Thoracic aorta (tissue), 2 donors: ENCODE measurements at places on chromosomes 2 and 18.

- DNase-seq, result no peak
Observed at GRCh38 chr2:27955384-27956161, 65.0 kb downstream of the BABAM2 start.

DNA sequence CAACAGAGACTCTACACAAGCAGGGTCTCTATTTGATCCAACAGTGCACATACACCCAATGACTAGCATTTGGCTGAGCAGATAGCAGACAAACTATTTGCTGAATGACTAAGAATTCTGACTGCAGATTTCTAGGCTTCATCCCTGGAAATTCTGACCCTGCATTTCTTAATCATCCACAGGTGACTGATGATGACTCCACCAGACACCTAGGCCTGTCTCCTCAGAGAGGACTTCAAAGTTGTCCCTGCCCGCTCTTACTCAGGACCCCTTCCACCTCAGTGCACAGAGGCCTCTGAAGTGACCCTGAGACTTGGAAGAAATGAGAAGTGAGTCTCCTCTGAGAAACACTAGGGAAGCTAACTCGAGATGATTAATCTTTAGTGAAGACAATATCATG, 51.3 kb downstream of the SEPTIN10 start:
- no peak for DNase-seq

DNA sequence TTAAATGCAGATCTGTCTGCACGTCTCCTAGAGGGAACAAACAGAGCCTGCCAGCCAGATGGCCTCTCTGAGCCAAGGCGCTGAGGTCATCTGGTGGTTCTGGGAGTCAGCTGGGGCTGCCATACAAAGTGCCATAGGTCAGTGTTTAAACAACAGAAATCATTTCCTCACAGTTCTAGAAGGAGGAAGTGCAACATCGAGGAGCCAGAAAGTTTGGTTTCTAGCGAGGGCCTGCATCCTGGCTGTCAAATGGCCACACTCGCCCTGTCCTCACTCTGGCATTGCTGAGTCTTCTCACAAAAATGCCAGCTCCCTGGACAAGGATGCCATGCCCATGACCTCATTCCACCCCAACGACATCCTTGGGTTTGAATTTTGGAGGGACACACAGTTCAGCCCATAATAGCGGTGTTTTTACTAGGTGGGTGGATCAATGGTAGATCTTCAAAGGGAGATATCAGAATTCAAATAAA, 59.6 kb downstream of the MYT1L start:
- no peak for DNase-seq

DNA sequence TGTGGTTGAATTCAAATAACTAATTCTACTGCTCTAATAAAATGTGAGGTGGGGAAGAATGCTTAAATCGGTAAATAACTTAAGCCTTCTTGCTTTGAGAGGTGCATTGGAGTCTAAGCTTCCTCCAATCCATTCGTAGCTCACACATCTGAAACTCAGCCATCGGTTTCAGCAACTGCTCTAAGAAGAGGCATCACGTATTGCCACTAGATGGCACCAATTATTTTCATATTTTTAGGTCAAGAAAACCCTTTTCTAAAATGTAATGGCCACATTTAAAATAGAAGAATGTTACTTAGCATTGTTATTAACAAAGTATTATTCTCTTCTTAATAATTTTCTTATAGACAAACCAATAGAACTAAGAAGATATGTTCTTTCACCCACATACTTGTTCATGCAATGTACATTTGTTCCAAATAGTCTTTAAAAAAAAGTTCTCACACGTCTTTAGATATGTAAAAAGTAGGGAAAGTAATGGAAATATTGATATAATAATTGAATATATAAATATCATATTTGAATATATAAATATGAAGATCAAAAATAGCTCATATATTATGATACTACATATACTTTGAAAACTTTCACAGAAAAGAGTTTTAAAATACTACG, 229.8 kb downstream of the CCDC178 start:
- no peak for DNase-seq

DNA sequence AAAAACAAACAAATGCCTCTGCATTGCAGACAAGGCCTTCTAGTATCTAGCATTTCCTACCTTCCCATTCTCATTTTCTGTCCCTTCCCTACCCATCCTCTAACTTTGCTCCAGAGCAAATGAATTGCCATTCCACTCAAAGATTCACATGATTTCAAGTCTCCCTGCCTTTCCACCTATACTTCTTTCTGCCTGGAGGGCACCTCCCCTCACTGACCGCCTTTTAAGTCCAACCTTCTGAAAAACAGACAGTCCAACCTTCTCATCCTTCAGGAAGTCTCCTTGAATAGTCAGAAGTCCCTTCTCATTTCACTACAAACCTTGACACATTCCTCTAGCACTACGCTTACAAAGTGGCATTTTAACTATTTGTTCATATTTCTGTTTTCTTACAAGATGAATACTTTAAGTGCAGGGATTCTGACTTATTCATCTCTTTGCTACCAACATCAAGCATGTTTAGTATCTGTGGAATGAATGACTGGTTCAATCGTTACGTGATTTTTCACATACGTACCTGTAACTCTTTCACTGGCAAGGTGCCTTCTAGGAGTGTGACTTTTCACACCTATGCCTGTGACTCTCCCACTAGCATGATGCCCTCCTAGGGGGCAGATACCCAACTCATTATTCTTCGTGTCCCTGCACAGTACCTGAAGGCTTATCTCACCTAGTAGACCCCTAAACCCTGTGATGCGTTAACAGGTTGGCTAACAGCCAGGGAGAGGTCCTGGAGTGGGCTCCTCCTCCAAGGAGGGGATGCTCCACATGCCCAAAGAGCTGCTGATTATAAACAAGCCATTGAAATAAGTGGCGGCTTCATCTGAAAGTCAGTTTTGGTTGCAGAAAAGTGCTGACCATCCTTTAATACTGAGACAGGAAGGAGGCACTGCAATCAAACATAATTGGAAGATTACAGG, 356.2 kb downstream of the MYCN start:
- no peak for DNase-seq

DNA sequence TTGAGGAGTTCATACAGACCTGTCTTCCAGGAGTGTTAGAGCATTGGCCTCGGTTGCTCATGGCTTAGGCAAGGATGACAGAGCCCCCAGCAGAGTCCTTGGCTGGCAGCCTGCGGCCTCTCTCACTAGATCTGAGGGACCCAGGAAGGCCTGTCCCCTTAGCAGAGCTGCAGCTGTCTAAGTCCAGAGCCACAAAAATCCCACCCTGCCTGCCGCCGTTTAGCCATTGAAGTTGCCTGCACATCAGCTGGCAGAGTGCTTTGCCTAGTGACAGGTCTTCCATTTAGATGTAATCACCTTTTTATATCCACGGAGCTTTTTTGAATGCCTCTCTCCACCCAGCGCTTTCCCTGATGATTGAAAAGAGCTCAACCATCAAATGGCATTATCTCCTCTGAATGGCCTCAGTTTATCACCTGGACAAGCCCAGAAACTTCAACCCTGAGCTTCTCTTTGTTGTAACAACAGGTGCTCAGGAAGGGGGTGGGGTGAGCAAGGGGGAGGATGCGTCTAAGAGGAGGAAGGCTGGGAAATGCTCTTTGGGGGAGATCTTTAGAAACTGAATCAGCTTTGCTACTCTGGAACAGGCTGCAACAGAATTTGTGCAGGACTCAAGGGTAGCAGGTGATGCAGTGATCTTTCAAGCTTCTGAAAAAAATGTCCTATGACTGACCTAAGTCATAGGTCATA, 71.9 kb downstream of the TNP1 start:
- no peak for DNase-seq

DNA sequence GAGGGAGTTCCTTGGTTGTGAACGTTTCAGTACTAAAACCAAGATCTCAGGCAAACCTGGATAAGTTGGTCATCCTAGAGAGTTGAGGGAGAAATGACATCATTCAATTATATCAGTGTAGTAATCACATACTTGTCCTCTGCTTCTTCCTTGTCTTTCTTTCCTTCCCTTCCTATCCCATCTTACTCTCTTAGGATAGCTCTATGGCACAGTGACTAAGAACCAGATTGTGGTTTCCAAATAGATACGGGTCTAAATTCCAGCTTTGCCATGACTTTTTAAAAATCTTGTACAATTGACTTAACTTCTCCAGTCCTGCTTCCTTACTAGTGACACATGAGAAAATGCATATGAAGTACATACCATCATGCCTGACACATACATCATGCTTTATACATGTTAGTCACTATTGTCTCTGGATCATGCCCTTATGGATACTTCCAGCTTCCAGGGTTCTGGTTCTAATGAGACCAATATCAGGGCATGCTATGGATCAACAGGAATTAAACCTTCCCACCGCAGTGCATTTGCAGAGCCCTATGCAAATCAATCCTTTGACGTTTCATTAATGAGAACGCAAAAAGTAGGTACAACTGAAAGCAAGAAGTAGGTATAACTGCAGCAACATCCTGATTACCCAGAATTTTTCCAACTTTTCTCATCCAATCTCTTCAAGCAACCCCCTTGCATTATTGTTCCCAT, 168.0 kb upstream of the KLF7 start:
- no peak for DNase-seq

GRCh38 chr18:2134364-2134763, 436.9 kb downstream of the METTL4 start:
- DNase-seq, result no peak

DNA sequence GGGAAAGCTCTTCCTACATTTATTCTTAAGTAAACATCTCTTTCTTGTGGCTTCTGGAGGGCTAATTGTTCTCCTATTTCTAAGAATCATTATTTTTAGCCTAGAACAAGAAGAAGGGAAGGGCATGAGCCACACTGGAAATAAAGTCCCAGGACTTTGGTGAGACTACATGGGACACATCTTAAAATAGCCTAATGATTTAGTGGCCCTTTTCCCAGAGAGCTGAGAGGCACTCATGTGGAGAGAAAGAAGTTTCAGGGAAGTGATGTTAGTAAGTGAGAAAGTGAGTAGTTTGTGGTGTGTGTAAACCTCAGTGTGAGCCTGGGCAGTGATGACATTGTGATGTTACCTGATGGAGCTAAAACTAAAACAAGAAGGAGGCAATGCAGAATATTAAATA, 14.6 kb downstream of the ITGA4 start:
- no peak for DNase-seq

DNA sequence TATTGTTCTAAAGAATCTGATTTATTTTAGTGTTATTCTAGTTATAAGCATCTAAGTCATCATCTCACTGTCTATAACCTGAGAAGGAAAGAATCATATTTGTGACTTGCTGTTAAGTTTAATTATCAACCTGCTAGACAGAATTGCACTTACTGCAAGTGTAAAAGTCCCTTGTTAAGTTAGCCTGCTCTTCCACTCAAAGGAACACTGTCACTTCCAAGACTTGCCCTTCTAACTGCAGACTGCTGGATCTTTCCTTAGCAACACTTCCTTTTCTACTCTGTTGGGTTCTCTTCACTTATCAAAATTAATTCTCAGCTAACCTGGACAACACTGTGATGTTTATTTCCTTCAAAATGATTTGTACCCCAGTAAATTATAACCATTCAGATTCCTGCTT, 323.2 kb upstream of the TFPI start:
- no peak for DNase-seq

DNA sequence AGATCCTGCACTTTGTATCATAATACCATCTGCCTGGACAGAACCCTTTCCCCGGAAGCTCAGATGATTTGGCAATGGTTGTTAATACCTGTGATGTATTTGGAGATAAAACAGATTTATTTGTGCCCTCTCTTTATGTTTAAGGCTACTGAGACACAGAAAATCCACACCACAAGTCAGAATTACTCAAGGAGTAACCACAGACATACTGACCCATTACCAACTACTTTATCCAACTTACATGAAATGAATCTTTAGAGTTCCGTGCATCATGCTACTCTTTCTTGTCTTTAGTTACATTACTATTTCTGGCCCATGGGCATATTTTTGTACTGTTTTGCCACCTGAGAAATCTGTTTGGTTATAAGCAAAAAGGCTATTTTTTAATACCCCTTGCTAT, 384.0 kb downstream of the STK39 start:
- DNase-seq, result no peak

- DNase-seq, result no peak
Observed at GRCh38 chr2:128797937-128798336, 479.3 kb upstream of the HS6ST1 start.

GRCh38 chr2:19916385-19916950, 14.7 kb upstream of the TTC32 start:
- DNase-seq, result no peak

- DNase-seq, result peak; percentile 83
Observed at GRCh38 chr2:219497495-219498279, 1.0 kb upstream of the GMPPA start.

GRCh38 chr18:37314534-37314933, 251.1 kb downstream of the CELF4 start:
- DNase-seq, result no peak

GRCh38 chr2:189548666-189549448, 31.7 kb downstream of the SLC40A1 start:
- no peak for DNase-seq

DNA sequence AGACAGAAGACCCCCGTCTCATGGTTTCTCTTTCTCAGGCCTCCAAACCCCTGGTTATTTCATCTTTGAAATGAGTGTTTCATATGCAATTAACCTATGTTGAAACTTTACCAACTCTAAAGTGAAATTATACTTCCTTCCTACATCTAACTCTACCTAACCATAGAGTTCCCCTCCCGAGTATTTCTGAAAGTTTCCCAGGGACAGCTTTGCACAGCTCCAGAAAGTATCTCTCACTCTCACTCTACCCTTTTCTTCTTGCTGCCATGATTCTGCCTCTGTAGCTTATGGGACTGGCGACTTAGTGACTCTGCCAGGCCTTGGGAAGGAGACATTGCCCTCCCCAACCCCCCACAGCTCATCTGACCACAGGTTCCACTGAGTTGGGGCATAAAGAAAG, 107.9 kb downstream of the B3GNT2 start:
- no peak for DNase-seq

DNA sequence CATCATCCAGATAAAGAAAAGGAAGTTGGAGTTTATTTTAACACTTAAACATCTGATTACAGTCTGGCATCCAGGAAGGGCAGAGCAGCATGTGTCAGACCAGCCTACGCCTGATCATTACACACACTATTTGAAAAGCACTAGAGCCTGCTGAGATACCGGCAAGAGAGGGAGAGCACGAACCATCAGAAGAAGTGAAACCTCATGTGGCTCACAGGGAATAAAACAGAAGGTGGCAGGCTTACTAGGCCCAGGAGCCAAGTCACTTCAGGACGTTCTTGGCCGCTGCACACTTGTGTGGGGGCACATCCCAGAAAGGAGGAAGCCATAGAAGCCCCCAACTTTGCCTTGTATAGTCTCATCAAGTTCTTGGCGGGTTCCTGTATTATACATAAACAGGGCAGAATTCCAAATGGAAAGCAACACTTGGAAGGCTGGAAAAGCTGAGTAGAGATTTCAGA, 105.5 kb downstream of the UGGT1 start:
- no peak for DNase-seq

- no peak for DNase-seq
Observed at GRCh38 chr2:121037480-121037879, 247.5 kb downstream of the TFCP2L1 start.

- no peak for DNase-seq
Observed at GRCh38 chr2:237650455-237650850, 23.1 kb downstream of the LRRFIP1 start.
